ENCODE measurements at places on chromosomes 2 and 18.

DNA sequence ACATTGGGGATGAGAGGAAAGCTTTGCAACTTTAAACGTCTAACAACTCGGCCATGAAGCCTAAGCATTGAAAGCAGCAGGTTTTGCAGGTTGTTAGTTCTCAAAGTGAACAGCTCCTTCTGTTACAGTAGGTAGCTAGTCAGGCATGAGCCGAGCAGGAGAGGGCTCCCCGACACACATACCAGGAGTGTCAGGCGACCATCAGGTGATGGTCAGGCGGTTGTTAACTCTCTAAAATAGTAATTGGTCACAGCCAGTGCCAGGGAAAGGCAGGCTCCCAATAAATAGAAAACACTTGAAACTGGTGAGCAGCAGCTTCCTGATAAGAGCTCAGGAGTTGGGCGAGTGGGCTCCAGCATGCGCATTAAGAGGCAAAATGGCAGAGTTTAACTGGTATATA lies 53.5 kb upstream of the DAPL1 start:
- no peak for DNase-seq

DNA sequence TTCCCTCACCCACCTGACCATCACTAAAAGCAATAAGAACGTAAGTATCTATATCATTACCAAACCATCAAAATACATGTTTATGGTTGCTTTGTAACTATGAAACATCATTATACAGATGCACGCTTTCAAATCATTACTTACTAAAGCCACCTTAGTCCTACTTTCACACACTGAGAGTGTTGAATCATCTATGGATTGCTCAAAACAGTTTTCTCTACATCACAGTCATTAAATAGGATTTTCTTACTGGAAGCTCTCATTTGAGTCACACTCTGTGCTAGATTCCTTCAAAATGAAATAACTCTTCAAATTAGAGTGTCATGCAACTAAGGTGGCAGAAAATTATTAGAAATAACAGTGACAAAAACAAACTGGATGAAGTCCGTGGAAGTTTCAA lies 878.4 kb downstream of the CPS1 start:
- DNase-seq = no peak

DNA sequence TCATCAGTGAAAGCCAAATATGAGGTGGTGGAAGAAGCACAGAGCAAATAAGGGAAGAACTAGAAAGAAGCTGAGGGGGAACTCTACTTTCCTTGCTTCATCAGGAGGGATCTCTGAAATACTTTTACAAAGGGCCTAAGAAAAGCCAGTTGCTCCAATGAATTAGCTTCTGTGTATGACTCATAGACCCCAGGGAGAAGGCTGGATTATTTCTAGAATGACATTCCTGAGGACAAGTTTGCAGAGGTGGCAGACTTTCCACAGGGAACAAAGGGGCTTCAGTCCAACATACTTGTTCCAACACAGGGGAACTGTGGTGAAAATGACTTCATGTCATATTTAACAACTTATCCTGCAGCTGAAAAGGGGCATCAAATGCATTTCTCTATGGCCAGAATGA lies 29.0 kb downstream of the DOK1 start:
- no peak for DNase-seq

DNA sequence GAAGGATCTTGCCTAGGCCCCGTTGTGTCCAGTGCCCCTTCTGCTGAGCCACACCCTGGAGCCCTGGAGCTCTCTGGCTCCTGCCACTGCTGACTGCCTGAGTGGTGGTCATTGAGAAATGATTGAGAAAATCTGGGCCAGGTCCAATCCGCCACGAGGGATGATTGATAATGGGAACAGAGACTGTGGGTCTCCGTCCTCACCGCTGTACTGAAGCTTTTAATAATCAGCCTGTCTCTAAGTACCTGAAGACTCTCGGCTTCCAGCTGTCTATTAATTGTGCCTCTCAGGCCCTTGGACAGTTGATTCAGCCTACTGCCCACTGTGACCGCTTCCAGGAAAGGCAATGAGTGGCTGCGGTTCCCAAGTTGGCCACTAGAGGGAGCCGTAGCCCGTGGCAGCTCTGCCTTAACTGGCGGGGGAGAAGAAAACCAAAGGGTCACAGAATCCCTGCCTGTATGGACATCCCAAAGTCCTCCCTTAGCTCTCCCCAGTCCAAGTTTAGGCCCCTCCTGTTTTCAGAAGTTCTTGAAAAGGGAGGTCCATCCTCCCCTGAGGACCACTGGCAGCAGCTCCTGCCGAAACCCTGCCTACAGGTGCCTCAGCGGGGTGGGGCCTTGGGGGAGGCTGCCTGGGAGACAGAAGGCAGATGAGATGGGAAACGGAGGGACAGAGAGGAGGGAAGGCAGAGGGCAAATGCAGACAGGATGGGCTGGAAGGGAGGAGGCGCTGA lies 213.6 kb downstream of the TNS1 start:
- peak; percentile 73 for DNase-seq

DNA sequence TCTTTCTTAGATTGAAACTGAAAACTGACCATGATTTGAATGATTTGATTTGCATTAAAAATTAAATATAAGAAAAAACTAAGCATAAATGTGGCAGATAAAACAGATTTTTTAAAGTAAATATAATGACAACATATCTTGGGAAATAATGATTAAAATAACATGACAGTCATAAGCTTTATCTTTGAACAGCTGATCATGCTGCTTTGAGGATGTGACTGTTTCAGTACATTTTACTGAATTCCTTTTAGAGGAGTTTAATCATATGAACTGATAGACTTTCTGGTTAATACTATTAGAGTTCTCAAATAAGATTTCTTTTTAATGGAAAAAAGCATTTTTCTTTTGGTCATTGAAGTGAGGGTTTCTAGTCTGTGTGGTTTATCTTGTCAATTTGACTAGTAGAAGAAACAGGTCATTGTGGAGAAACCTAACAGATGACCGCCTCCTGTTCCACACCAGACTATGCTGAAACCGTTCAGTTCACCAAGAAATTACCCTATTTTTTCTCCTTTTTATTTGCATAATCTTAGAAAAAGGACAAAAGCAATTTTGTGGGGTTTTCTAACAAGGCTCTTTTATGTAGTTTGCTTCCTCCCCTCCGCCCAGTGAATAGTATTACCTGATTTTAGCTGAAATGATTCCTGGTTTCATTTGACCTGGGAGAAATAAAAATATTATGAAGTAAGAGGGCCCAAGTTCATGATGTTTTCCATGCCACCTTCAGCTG lies 262.1 kb downstream of the PTGR3 start:
- DNase-seq = no peak

DNA sequence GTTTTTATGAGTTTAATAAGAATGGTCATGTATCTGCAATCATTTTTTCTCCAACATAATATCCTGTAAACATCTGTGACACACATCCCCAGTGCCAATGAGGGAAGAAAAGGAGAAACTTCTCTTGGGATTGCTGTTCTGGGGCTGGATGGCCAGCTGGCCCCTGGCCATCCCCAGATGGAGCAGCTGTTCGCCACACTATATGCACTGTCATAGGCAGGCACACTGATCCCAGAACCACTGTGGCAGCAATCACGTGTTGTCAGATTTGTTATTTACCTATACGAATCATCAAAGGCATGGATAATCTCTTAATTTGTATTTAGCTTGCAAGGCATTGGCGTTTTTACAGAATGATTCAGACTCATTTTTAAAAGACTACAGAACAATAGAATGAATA lies 167.6 kb upstream of the ACAA2 start:
- no peak for DNase-seq

DNA sequence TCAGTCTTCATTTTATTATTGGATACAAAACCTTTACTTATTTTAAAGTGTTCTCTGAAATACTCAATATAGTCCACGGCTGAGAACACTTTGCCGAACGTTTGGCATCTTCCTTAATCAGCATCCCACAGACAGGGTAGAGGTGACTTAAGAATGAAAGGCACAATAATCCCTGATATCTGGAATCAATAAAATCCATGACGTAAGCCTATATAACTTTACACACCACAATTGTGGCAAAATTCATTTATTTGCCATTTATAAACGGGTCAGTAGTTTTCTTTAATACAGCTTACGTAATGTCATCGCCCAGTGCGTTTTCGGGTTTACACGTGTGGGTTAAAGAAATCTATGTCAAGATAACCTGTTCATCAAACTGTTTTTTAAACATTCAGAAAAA lies 1.3 kb downstream of the MGAT4A start:
- DNase-seq = no peak

GRCh38 chr18:78770823-78771139 lies 208.8 kb upstream of the SALL3 start:
- DNase-seq = no peak

DNA sequence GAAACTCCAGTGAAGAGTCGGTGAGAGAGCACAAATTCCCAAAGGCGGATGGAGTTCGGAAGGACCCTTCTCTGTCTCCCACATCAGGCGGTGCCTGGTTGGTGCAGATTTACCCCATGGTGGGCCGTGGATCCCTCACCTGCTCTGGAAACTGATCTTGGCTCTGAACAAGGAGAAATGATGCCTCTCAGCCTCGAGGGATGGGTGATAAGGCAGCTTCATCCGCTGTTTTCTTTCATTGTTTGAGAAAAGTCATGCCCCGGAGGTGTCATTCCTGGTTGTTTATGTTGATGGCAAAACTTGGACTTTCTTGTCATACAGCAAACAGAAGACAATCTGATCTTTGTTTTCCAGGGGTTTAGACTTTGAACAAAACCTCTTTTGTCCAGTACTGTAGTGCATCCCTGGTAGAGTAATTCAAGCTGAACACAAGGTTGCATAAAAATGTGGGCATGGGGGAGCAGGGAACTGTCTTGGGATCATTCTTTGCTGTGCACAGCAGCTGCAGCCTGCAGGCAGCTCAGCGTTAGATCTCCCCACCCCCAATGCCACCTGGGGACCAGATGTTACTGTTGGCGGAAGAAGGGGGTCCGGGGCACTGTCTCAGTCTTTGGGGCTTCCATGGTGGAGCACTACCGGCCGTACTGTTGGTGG lies 81.3 kb downstream of the NFATC1 start:
- peak; percentile 22 for DNase-seq

DNA sequence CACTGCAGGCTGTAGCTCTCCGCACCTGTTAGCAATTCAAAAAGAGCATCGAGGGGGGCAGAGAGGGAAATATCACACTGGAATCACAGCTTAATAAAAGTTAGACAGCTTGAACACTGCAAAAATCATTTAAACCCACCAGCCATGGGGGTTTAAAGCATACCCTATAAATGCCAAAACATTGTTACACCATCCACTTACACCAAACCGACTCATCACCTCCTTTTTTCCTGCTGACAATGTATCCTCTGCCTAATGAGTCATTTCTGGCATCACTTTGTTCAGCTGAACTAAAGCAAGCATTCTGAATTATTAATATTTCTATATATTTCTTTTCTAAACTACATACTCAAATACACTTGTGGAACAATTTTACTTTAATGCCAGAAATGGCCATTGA lies 21.6 kb downstream of the MC4R start:
- DNase-seq = no peak

GRCh38 chr2:106095478-106096298 lies 98.4 kb downstream of the UXS1 start:
- no peak for DNase-seq

- DNase-seq = no peak
Measured at GRCh38 chr18:11767935-11768334, 78.9 kb downstream of the GNAL start.

DNA sequence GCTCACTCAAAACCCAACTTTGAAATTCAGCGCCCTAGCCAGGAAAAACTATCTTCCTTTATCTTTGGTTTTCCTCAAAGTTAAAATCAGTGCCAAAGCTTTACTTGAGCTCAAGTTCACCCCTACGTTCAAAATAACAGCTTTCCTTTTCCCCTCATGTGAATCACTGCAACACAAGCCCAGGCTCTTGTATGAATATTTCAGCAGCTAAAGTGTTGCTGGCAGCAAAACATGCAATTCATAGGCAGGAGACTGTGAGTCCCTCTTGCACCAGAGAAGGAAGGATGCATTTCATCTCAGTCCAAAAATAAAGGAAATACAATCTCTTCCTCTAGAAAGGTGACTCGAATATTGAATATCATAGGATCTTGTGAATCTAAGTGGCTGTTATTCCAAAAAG lies 461.3 kb upstream of the SOX11 start:
- no peak for DNase-seq

DNA sequence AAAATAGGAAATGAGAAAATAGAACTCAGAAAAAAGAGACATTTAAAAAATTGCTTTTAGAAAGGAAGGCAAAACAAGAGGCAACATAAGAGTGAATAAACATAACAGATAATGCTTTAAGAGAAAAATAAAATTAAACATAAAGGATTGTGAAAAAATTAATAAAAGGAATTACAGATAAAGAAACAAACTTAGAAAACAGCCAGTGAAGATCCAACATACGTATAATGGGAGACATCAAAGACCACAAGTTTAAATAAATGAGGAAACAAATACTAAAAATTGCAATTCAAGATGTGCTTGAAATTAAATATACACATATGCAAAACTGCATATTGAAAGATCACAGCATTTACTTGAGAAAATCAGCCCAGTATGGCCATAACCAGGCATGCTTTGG lies 448.9 kb downstream of the NBAS start:
- DNase-seq = no peak

DNA sequence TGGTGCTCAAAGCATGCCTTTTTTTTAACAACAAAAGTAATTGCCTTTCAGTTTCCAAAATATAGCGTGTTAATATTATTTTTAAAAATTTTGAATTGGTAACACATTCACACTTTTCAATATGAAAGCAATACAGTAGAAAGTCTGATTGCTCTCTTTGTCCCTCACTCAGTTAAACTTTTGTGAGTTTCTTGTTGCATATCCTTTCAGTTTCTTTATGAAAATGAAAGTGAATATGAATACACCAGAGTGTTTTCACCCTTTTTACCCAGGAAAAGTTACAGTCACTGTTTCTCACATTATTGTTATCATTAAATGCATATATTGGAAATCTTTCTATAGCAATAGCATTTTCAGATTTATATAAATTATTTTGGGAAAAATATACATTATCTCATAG lies 377.4 kb upstream of the CRIM1 start:
- DNase-seq = no peak

DNA sequence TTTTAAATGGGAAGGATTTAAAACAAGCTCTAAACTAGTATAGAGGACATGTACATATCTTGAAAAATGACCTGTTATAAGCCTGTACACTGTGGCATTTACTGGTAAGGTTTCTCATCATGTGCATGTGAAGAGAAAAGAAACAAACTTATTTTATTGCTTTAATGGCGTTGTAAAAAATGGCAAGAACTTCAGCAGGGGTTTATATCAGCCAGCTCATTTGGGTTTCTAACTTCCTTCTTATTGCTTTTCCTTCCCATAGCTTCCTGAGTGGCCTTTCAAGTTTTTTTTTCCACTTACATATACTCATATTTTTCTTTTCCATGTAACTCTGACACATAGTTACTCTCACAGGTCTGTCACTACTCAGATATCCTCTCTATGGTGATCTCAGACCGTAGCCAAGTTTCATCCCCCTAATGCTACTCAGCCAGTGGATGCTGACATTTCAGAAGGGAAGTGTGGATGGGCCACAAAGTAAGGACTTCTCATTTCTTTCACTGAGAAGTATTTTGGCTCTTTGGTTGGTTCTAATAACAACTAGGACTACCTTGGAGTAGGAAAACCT lies 198.2 kb downstream of the PARD3B start:
- no peak for DNase-seq

- DNase-seq = no peak
Measured at GRCh38 chr18:28045176-28045810, 131.6 kb downstream of the CDH2 start.

- no peak for DNase-seq
Measured at GRCh38 chr2:22947741-22948140, 437.2 kb upstream of the KLHL29 start.
